ENCODE measurements at places on chromosomes 13 and 19.

DNA sequence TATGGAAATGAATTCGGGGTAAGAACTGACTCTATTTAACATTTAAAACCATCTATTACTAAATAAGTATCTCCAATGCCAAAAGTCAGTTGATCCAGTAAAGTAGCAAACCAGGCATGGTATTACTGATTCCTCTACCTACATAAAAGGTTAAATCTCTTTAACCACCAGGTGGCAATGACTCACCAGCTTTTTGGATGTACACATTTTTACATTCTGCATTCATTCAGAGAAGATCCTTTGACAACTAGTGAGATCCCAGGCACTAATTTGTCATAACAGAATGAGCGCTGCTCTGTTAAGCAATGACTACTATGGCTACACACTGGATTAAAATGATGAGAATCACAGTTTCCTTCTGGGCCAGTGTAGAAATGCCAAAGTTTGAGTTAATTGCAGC lies 329.8 kb upstream of the GPC6 start:
- DNase-seq: no peak

DNA sequence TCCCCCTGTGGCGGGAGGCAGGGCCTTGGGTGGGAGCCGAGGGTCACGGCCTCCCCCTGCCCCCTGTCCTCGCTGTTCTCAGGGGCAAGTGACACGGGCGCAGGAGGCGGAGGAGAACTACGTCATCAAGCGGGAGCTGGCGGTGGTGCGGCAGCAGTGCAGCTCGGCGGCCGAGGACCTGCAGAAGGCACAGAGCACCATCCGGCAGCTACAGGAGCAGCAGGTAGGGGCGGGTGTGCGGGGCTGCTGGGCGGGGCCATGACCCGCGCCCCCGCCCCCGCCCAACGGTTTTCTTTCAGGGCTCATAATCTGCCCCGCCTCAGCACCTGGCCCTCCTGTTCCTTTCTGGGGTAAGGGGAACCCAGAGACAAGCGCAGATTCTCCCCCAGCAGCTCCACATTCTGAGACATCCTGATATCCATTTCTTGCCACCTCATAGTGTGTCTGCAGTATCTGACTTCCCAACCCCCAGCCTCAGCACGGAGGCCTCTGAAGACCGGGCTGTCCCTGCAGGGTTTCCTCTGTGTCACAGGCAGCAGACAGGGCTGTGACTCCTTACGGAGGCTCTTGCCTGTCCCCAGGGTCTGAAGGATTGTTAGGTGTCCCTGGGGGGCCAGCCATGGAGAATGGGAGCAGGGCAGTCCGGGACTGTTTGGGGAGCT lies 15.9 kb downstream of the PRR36 start:
- DNase-seq: no peak

DNA sequence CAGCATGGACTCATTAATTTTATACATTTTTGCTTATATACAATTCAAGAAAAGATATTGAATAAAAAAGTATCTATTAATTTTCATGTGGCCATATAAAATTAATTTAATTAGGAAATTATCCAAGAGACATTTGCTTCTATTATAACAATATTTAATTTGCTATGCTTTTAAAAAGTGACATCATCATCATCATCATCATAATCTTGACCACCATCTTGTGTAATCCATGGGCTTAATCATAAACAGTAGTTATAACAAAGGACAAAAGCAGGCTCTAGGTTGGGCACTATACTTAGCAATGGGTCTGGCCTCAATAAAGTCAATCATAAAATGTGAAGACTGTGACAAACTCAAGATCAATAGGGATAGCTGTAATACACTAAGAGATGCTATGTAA lies 1031.6 kb downstream of the SLITRK1 start:
- no peak for DNase-seq

GRCh38 chr13:110811008-110811720 lies 97.7 kb downstream of the ING1 start:
- DNase-seq: no peak

DNA sequence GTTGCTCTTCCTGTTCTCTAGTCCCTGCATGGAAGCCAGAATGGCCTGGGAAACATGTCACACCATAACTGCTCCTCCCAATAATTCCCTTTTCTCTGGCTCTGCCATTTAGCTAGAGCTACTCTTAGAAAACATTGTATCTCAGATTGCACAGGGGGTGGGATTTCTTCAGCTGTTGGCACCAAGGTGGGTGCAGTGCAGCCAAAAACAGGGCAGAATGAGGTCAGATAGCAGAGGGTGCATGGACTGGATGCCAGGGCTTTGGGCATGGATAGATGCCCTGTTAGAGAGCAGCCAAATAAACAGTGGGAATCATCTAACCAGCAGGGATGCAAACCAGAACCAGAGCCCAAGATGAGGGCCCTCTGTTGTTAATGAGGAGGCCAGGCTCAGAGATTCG lies 4.9 kb upstream of the AMER2 start:
- no peak for DNase-seq

- no peak for DNase-seq
Measured at GRCh38 chr13:24618011-24618955, 61.9 kb upstream of the ATP12A start.

DNA sequence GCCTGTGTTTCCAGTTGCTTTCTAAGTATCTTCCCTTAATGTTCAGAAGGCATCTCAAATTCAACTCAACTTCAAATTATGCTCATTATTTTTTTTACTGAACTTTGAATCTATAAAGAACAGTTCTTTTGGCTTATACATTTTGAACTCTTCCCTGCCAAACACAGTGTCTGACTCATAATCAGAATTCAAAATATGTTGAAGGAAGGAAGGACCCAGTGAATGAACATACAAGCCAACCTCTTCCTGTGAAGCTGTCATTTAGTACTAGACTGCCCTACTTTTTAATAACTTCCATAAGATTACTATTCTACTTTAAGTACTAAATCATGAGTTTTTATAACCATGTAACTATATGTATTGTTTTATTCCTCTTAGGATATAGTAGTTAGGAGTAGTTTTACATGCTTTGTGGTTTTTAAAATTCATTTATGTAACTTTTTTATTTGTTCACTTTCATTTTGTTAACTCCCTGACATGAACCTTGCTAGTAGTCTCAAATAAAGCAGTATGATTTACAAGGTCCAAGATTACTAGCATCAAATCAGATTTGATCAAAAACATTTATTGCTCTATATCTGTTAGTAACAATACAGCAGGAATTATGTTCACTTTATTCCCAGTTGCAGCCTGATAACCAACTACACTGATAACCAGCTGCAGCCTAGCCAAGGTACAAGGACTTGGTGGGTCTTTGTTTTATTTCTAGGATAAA lies 6.4 kb downstream of the NUDT15 start:
- DNase-seq: peak; percentile 53

GRCh38 chr13:101013245-101013644 lies 338.6 kb upstream of the TMTC4 start:
- DNase-seq: no peak

GRCh38 chr13:44872751-44873150 lies 116.5 kb downstream of the NUFIP1 start:
- no peak for DNase-seq

GRCh38 chr19:54199401-54199800 lies 1.3 kb upstream of the RPS9 start:
- DNase-seq: no peak

GRCh38 chr13:98741741-98742435 lies 10.6 kb downstream of the SLC15A1 start:
- DNase-seq: no peak

DNA sequence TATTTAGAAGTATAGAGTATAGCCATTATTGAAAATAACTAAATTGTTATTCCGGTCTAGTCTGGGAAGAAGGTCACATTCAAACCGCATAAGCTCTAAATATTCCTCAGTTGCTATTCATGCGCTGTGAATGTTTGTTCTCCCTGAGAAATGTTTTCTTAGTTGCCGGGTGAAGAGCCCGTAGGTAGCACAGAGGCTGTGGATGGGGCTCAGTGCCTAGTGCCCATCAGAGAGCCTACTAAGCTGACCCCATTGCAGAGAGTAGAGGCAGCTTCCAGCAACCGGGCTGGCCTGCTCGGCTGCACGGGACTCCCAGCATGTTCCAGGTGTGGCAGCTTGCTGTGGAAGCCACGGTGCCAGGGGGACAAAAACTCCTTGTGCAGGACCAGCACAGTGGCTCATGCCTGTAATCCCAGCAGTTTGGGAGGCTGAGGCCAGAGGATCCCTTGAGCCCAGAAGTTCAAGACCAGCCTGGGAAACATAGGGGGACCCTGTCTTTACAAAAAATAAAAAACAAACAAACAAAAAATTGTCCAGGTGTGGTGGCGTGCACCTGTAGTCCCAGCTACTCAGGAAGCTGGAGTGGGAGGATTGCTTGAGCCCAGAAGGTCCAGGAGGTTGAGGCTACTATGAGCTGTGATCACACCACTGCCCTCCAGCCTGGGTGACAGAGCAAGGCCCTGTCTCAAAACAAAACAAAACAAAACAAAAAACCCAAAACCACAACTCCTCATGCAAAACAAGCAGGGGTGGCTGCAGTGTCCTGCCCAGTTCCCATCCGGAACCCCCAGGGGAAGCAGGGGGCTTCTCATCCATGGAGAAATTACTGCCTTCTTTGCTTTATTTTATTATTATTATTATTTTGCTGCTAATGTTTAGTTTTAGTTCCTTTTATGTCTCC lies 82.5 kb downstream of the KCTD15 start:
- no peak for DNase-seq

DNA sequence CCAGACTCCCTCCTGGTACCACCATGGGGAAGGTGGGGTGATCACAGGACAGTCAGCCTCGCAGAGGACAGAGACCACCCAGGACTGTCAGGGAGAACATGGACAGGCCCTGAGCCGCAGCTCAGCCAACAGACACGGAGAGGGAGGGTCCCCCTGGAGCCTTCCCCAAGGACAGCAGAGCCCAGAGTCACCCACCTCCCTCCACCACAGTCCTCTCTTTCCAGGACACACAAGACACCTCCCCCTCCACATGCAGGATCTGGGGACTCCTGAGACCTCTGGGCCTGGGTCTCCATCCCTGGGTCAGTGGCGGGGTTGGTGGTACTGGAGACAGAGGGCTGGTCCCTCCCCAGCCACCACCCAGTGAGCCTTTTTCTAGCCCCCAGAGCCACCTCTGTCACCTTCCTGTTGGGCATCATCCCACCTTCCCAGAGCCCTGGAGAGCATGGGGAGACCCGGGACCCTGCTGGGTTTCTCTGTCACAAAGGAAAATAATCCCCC lies 505 bp upstream of the CEACAM5 start:
- DNase-seq: no peak

- DNase-seq: no peak
Measured at GRCh38 chr13:96652506-96652905, 341.8 kb downstream of the OXGR1 start.

DNA sequence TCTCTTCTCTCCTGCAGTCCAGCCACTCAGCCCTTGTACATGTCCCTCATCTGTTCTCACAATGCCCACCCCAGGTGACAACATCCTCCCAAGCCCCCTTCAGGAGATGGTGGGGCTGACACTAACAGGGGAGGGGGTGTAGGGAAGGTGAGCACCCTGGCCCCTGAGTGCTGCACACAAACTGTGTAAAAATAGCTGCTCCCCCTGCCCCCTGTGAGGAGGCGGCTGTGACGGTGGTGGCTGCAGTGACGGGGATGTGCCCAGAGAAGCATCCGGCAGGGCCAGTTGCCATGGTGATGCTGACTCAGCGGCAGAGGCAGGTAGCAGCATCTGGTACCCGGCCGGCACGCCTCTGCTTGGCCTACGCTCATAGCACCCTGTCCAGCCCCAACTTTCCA lies 13.0 kb upstream of the JUND start:
- no peak for DNase-seq

DNA sequence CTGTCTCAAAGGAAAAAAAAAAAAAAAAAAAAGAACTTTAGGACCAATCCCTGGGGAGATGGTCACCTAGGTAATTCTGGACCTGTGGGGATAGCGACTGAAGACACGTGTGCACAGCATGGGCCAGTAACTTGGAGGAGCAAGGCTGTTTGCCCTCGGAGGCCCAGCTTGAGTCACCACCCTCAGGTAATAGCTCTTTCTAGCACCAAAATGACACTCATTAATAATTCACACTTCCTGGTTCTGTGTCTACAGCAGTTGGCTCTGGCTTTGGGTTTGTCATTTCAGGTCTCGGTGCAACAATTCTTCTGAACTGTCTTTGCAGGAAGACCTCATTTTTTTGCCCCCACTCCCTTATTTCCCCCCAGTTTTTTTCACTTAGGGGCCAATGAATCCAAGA lies 3.9 kb upstream of the ATP11A start:
- DNase-seq: no peak

GRCh38 chr13:92256211-92256610 lies 857.8 kb downstream of the GPC5 start:
- no peak for DNase-seq

- DNase-seq: no peak
Measured at GRCh38 chr13:19622193-19622592, 11.3 kb upstream of the MPHOSPH8 start.

- DNase-seq: peak; percentile 77
Measured at GRCh38 chr19:43446746-43447489, 18.5 kb downstream of the LYPD3 start.

GRCh38 chr19:49520705-49521319 lies 7.0 kb upstream of the RCN3 start:
- DNase-seq: no peak

DNA sequence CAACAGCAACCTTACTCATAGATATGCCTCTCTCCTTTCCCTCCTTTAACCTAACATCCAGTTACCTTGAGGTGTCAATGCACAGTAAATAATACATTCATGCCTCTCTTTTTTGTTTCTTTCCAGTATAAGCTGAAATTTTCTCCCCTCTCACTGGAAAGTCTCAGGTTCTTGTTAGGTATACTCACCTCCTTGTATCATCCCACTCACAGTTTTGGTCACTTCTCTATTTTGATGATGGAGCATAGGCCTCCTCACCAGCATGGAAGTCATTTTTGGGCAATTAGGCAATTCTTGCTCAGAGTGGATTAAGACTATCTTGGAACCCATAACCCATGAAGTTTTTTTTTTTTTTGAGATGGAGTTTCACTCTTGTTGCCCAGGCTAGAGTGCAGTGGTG lies 5.7 kb upstream of the LGALS14 start:
- no peak for DNase-seq

GRCh38 chr13:74329962-74330361 lies 195.8 kb upstream of the KLF12 start:
- DNase-seq: no peak

DNA sequence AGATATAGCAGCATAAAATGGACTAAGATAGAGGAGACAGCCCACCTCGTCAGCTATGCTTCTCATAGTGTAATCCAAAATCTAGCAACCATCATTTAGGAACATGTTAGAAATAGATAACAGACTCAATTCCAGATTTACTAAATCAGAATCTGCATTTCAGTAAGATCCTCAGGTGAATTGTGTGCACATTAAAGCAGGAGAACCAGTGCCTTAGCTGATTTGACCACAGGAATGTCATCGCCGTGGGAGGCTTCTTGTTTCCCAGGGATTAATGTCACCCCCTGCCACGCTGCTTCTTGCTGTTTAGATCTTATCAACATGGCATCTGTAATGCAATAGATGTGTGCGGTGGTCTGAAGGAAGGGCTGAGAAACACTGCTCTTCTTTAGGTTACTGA lies 84.0 kb downstream of the GPC5 start:
- DNase-seq: no peak

- DNase-seq: no peak
Measured at GRCh38 chr13:42071672-42072419, 23.4 kb downstream of the DGKH start.

GRCh38 chr19:29831041-29831548 lies 19.3 kb downstream of the CCNE1 start:
- no peak for DNase-seq

- DNase-seq: no peak
Measured at GRCh38 chr13:41188584-41188983, 5.8 kb downstream of the KBTBD7 start.

- DNase-seq: peak; percentile 71
Measured at GRCh38 chr13:100887729-100888151, 213.1 kb upstream of the TMTC4 start.

GRCh38 chr13:80126389-80127068 lies 214.4 kb downstream of the SPRY2 start:
- no peak for DNase-seq

All from hepatic stellate cell (primary cell).